ENCODE measurements at places on chromosomes 6 and 20.
A peak's percentile ranks its signal among the peaks of the same experiment; 100 is the strongest.

DNA sequence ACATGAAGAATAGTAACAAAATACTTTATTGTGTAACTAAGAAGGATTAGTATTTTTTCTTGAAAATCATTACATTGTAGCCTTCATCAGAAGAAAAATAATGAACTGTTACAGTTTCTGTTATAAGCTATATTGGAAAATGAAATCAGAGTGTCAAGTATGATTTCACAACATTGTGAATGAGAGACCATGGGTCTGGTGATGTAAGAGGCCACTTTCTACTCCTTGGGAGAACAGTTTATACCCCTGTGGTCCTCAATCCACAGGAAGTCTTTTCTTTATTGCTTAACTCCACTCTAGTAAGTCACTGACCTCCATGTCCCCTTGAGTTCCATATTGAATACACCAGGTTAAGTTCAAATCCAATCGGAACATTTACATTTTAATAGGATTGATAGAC, 218.7 kb upstream of the FERMT1 start:
- DNase-seq = no peak

DNA sequence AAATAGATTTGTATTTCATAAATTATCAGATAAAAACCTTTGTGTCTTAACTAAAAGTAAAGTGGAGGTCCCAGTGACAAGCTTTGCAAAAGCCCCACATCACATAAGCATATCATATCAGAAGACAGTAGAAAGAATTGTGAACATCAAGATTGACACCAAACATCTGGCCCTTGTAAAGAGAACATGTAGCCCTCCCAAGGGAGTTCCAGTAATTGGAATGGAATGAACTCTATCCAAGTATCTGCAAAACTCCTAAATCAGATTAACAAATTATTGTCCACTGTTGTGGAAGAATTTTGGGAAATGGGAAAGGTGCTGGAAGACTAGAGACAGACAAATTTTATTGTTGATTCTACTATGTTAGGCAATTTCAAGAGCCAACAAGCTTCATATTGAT, 268.8 kb downstream of the KCNQ5 start:
- DNase-seq = no peak

DNA sequence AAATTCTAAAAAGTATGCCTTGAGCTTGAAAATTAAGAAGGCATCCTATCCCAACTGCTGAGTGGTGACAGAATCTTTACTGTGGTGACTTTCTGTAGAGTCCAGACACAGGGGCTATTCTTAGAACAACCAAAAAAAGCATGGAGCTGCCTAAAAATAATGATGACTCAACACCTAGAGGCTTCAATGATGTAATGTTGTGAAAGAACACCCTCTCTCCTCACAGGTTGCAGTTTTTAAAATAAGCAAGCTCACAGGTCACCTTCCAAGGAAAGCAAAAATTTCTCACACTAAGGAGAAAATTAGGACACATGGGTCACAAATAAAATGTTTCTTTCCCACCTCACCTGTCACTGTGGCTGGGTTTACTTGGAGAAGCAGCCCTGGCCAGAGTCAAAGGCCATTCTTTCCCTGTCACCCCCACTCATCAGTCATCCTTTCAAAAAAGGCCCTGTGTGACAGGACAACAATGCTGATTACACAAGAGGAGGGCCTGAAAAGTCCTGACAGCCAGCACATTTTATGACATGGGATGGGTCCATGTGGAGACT, 53.5 kb downstream of the RCAN2 start:
- no peak for DNase-seq

DNA sequence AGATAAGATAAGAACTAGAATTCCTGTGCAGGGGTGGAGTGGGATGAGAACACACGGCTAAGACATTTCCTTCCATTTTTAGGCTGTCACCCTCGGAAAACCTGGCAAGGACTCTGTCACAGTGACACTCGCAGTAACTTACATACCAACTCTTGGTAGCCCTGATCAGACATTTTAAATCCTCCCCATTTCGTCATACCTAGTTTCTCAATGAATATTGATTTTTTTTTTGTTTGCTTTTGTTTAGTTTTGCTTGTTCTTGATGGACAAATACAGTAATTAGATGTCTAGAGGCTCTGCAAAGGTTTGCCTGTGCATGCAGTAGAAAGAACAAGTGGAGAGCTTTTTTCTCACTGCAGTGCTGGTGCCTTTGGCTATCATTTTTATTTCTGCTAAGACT, 213.0 kb upstream of the FAM83B start:
- DNase-seq = no peak

DNA sequence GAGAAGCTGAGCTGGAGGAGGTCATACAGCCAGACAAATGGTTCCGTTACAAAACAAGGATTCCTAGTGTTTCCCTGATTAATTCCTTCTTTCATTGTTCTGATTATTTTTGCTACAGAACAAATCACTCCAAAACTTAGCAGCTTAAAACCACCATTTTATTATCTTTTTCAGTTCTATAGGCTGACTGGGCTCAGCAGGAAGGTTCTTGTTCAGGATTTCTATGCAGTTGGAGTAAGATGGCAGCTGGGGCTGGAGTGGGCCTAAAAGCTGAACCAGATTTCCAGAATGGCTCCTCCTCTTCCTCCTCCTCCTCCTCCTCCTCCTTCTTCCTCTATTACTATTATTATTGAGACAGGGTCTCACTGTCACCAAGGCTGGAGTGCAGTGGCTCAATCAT, 112.2 kb upstream of the SHLD1 start:
- DNase-seq = no peak

DNA sequence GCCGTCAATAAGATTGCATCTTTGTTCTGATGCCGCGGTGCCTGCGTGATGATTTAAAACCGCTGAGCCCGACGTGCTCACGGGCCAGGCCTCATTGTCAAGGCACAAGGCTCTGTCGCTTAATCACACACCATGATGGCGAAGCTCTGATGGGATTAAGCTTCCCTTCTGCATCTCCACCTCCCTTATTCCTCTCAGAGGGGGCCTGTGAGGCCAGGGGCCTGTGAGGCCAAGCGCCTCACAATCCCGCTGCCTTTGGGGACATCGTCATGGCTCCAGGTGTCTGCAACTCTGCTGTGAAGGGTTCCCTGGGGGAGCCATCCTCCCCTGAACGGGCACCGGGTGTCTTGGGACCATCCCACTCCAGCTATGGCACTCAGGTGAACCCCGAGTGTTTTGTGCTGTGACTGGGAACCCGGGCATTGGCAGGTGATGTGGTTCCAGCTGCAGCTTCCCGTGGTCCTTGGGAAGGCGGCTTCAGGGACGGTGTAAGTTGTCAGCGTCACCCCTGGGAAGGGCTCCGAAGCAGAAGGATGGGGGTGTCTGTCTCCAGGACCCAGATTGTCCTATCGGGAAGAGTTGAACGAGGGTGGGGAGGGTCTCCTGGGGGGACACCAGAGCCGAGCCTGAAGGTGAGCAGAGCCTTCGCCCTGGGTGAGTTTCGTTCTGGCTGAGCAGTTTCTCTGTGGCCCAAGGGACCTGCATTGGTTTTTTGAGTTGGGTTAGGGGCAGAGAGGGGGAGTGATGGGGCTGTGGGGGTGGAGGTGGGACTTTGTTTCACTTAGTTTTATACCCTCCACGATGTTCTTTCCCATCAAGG, 18.0 kb upstream of the BHLHE23 start:
- DNase-seq = no peak

DNA sequence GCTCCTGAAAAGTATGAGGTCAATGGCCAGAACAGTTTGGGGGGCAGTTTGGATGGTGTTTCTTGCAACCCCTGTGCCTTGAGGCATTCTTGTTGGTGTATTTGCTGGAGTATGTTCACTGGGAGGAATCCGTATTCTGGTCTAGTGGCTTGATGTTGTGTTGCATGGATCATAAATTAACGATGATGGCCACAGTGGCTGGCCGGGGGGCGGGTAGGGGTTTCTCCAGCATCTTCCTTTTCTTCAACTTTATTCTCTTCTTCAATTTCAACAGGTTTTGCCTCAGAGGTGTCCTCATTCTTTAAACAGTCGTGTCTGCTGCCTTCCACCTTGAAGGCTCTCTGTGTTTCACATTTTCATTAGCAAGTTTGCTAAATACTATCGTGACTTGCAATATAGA, 43.0 kb upstream of the THBS2 start:
- DNase-seq = no peak

DNA sequence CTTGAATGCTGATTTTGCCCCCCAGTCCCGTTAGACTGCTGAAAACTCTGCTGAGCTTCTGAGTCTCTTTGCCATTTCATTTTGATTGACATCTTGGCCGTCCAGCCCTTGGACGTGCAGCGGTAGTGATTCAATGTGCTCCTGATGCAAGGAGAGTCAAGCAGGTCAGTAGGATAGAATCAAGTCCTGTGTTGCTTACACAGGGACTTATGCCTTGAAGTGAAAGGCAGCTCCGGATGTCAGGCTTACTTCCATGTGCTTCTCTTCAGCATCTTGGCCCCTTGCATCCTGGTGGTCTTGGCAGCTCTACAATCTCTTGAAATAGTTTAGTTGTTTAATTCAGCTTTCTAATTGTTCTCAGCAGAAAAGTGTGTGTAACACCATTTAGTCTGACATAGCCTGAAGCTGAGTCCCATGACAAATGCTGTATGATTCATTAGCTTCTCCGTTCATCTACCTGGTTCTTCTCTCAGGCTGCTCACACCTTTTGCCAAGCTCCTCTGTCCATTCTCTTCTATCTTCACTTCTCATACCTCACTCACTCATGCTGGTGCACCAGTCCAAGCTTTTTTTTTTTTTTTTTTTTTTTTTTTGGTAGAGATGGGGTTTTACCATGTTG, 76.0 kb downstream of the EZR start:
- no peak for DNase-seq

DNA sequence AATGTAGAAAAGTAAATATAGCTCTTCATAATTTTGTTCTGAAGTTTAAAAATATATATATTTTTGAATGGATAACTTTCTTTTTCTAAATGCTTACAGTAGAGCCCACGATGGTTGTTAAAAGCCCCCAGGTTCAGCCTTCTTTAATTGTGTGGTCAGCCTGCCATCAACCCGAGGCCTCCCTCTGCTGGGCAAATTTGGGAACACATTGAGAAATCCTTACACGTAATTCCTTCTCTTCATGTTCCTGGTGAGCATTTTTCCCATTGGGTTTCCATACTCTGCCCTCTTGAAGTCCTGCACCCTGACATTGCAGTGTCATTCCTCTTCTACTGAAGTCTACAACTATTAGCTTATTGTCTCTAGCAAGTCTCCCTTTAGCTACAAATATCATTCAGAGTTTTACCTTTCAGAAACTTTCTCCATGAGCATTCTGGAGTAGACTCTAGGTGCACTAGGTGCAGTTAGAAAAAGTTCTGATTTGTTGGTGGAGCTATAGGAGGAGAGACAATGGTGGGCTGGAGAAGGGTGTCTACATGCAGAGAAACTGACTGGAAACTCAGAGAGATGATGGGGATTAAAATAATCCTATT, 40.6 kb downstream of the TRIM38 start:
- peak; percentile 42 for DNase-seq

DNA sequence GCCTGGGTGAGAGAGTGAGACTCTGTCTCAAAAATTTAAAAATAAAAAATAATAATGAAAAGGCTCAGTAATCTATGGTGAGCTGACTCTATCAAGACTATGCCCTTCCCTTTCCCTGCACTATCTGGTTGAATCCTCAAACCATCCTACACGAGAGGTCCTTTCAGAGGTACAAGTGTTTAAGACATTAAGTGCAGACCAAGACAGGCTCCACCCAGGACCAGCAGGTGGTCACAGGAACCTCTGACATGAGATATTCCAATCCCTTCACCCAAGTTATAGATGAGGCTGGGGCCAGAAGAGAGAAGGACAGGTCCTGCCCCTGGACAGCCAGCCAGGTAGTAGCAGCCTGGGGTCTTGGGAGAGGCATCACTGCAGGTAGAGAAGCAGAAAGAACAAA, 182.6 kb downstream of the NFATC2 start:
- DNase-seq = no peak

GRCh38 chr6:33781131-33781975, 7.6 kb downstream of the LEMD2 start:
- no peak for DNase-seq

DNA sequence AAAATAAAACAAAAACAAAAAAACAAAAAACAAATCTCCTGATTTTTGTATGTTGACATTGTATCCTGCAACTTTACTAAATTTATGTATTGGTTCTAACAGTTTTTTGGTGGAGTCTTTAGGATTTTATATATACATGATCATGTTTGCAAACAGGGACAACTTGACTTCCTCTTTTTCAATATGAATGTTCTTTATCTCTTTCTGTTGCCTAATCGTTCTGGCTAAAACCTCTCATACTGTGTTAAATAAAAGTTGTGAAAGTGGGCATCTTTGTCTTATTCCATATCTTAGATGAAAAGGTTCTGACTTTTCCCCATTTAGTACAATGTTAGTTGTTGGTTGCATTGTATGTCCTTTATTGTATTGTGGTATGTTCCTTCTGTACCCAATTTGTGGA, 261.7 kb upstream of the NOX3 start:
- DNase-seq = no peak

GRCh38 chr20:64119301-64119680, 11.9 kb upstream of the NPBWR2 start:
- DNase-seq = no peak

DNA sequence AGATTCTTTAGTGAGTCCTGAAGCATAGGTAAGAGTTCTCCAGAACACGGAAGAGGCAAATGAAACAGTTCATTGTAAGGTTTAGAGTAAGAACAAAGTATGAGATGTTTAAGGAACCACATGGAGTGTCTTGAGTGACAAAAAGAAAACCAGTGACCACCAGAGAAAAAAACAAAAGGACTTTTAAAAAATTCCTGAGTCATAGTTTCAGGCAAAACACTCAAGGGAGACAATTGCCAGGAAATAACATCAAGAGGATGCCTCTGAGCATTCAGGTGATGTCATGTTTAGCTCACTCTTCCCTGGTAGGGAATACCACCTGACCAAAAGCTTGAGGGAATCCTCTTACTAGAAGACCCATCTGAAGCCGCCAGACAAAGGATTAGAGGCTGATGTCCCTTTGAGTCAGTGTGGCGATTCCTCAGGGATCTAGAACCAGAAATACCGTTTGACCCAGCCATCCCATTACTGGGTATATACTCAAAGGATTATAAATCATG, 110.3 kb downstream of the COL19A1 start:
- DNase-seq = no peak

GRCh38 chr6:549906-550305, 107.0 kb downstream of the HUS1B start:
- DNase-seq = no peak

- DNase-seq = peak; percentile 46
Observed at GRCh38 chr6:158815907-158816306, 3.3 kb downstream of the EZR start.

DNA sequence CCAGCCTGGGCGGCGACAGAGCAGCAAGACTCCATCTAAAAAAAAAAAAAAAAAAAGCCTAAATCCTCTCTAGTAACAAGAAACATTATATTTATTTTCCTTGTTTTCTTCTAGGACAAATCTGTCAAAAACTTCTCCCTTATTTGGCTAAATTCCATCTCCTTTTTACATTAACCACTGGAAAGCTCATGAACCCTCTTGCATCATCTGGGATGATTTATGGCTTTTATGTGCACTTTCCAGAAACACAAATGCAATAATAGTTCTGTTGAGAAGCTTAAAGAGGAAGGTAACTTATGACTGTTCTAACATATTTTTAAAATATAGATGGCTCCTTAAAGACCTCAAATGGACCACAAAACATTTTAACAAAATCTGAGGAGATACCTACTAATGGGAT, 526.1 kb upstream of the SPTLC3 start:
- DNase-seq = no peak

- DNase-seq = no peak
Observed at GRCh38 chr6:16270178-16270794, 31.9 kb downstream of the GMPR start.

All from CD4-positive, alpha-beta T cell treated with Interleukin-4 for 1 hour (primary cell).